Vein endothelial cell (primary cell): ENCODE measurements at places on chromosomes 13 and 19. TPM values are rescaled to one million over a fixed set of nuclear protein-coding genes. Genes with fewer than 3 reads are reported as not detected.

The MEF2B gene
- 0.33 TPM in 1 of 2 replicates, not detected in the other for total RNA-seq

The ARID3A gene
- 8.2 and 14.5 TPM in 2 replicates for total RNA-seq

The NKPD1 gene
- total RNA-seq = 0.65 TPM in 1 of 2 replicates, not detected in the other

The ZNF587B gene
- total RNA-seq = 22.5 and 25.3 TPM in 2 replicates

The FCER2 gene
- total RNA-seq = not detected in 2 replicates

The KLK15 gene
- not detected in 2 replicates for total RNA-seq

The SIGLEC5 gene
- under 0.01 TPM in 1 of 2 replicates, not detected in the other for total RNA-seq

The LGALS4 gene
- total RNA-seq = 0.33 TPM in 1 of 2 replicates, not detected in the other

The DENND1C gene
- total RNA-seq = not detected in 2 replicates

The PSENEN gene
- 14.8 and 15.7 TPM in 2 replicates for total RNA-seq

The PRRG2 gene
- 6.5 and 8.5 TPM in 2 replicates for total RNA-seq

The RASIP1 gene
- 88.4 and 127 TPM in 2 replicates for total RNA-seq

The SELENOV gene
- not detected in 2 replicates for total RNA-seq

The BRSK1 gene
- total RNA-seq = 0.29 and 1.3 TPM in 2 replicates

The FXYD7 gene
- total RNA-seq = not detected in 2 replicates

The IRGC gene
- total RNA-seq = not detected in 2 replicates

The YJEFN3 gene
- 0.33 and 0.48 TPM in 2 replicates for total RNA-seq

The NOTCH3 gene
- 1.9 and 2.0 TPM in 2 replicates for total RNA-seq

The CABP5 gene
- not detected in 2 replicates for total RNA-seq

The ADAMTSL5 gene
- total RNA-seq = 0.65 TPM in 1 of 2 replicates, not detected in the other

The NLRP9 gene
- total RNA-seq = not detected in 2 replicates

The IRF3 gene
- total RNA-seq = 38.5 and 43.2 TPM in 2 replicates

The NLRP11 gene
- under 0.01 TPM in 1 of 2 replicates, not detected in the other for total RNA-seq

The DMKN gene
- total RNA-seq = not detected in 2 replicates

The CACNG6 gene
- 1.5 and 2.9 TPM in 2 replicates for total RNA-seq

The MBD3L3 gene
- not detected in 2 replicates for total RNA-seq

The FCAR gene
- total RNA-seq = not detected in 2 replicates

The SCAF1 gene
- 19.4 and 35.6 TPM in 2 replicates for total RNA-seq

The NTN5 gene
- total RNA-seq = not detected in 2 replicates

The LAMP1 gene
- 171 and 198 TPM in 2 replicates for total RNA-seq

The FSD1 gene
- 13.1 and 18.3 TPM in 2 replicates for total RNA-seq

The SSC5D gene
- total RNA-seq = 0.33 and 0.57 TPM in 2 replicates

The PLIN5 gene
- 0.33 and 0.48 TPM in 2 replicates for total RNA-seq

The SUPT5H gene
- 85.1 and 98.3 TPM in 2 replicates for total RNA-seq

The CD33 gene
- not detected in 2 replicates for total RNA-seq

The ZNF528 gene
- total RNA-seq = 18.6 and 41.7 TPM in 2 replicates

The ANGPTL8 gene
- total RNA-seq = not detected in 2 replicates

The ZNF20 gene
- total RNA-seq = 1.6 and 3.0 TPM in 2 replicates

The KPNA3 gene
- total RNA-seq = 41.5 and 58.6 TPM in 2 replicates

The SHISA7 gene
- not detected in 2 replicates for total RNA-seq

The CEACAM16 gene
- under 0.01 TPM in 1 of 2 replicates, not detected in the other for total RNA-seq

The CCDC9 gene
- 4.5 and 5.6 TPM in 2 replicates for total RNA-seq

The LILRA1 gene
- not detected in 2 replicates for total RNA-seq

The CYP2F1 gene
- not detected in 2 replicates for total RNA-seq

The FPR1 gene
- not detected in 2 replicates for total RNA-seq

The CTU1 gene
- total RNA-seq = 5.6 and 6.9 TPM in 2 replicates

The ACP5 gene
- total RNA-seq = under 0.01 TPM in 1 of 2 replicates, not detected in the other

The GPR12 gene
- total RNA-seq = not detected in 2 replicates

The UNC13A gene
- under 0.01 and 0.19 TPM in 2 replicates for total RNA-seq

The ACER1 gene
- not detected in 2 replicates for total RNA-seq

The IGFL3 gene
- not detected in 2 replicates for total RNA-seq

The ZNF446 gene
- total RNA-seq = 8.6 and 10.1 TPM in 2 replicates

The CYP4F12 gene
- not detected in 2 replicates for total RNA-seq

The ZNF69 gene
- 3.3 and 12.8 TPM in 2 replicates for total RNA-seq

The SLC27A1 gene
- 8.6 and 21.9 TPM in 2 replicates for total RNA-seq

The FBXO17 gene
- total RNA-seq = 15.7 and 17.6 TPM in 2 replicates

The KLK11 gene
- not detected in 2 replicates for total RNA-seq
